Activated T-cell treated with anti-CD3 and anti-CD28 coated beads for 24 hours (primary cell): ENCODE measurements at places on chromosomes 1 and 21.

DNA sequence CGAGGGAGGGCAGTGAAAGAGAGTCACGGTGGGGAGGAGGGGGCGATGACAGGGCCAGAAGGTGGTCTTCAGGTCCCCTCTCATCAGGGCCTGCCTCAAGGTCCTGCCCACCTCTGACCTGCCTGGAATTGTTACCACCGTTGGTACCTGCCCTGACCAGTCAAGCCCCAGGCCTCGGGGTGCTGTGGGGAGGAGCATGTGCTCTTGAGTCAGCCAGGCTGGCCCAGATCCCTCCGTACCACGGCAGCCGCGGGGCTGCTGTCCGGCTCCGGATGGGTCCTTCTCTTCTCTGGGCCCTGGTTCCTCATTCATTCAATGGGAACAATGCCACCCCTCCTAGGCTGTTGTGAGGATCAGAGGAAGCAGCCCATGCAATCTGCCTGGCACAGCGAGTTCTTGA, 22.0 kb downstream of the SERINC2 start:
- DNase-seq, result no peak

- no peak for DNase-seq
These were observed 48.3 kb downstream of the CD46 start for GRCh38 chr1:207799989-207800648.

DNA sequence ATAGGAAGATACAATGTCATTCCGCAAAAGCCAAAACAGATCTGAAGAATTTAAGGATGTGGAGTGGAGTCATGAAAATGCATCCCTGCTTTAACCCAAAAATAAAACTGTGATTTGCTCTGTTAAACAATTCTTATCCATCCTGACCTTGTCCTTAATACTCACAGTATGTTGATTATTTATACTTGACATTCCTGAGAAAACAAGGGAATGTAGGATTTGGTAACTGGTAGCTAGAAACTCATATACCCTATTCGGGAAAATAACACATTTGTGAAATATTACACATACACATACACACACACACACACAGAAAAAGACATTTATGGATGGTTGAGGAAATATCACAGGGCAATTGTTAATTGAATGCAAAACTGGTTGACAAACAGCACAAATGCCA, 80.2 kb downstream of the FMN2 start:
- no peak for DNase-seq

- DNase-seq, result peak; percentile 9
These were observed 130.4 kb downstream of the HS2ST1 start for GRCh38 chr1:87044840-87045239.

DNA sequence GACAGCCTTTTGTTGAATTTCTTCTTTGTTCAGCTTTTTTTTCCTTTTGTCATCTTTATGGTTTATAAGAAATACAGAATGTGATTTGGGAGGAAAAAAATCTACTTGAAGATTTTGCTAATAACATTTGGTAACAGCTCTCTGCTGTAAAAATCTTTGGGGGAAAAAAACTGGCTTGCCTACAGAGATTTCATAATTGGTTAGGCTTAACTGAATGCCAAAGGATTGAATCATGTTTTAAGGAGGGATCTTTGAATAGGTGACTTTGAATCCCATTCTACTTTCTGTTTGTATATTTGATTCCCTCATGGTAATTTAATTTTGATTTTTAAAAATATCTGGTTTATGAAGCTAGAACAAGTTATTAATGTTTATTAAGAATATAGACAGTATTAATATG, 3.2 kb downstream of the BTF3L4 start:
- no peak for DNase-seq

- no peak for DNase-seq
These were observed 14.0 kb downstream of the FAAP20 start for GRCh38 chr1:2180297-2181245.

DNA sequence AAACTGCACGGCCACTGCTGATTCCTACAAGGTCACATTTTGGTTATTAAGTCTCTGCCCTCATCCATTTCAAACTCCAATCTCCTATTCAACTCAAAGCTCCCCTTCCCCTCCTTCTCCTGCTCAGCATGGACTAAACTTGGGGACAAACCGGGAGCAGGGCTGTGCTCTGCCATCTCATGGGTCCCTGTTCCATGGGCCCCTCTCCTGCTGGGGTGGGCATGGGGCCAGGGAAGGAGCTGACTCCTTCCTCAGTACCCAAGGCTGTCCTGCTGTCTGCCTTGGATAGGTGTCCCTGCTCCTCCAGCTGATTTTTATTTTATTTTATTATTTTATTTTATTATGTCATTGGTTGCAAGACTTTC, 27.1 kb downstream of the TNNT2 start:
- no peak for DNase-seq

DNA sequence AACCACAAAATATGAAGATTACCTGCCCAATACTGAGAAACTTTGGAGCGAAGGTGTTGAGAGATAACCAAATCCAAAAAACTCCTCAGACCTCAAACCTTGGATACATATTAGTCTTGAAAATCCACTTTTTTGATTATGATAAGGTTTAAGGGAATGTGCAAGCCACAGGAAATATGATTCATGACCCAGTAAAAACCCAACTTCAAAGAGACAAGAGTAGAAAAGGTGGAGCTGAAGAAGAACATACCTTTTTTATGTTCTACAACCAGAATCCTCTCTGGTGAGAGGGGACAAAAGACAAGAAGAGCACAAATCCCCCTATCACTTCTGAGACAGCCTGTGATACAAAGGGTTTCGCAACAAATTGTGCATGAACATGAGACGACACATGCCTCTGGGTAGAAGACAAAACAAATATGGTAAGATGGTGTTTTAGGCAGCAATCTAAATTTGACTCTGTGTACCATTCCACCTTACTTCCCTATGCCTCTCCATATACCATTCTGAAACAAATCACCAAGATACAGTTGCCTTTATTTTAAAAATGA, 37.3 kb downstream of the COL24A1 start:
- no peak for DNase-seq

GRCh38 chr1:235149824-235150223, 11.2 kb downstream of the RBM34 start:
- DNase-seq, result no peak

- DNase-seq, result no peak
These were observed 9.1 kb downstream of the SCYL3 start for GRCh38 chr1:169884634-169885033.

GRCh38 chr1:80059940-80060339, 1053.4 kb upstream of the ADGRL4 start:
- no peak for DNase-seq

GRCh38 chr1:73475316-73475870, 722.6 kb downstream of the LRRIQ3 start:
- no peak for DNase-seq

DNA sequence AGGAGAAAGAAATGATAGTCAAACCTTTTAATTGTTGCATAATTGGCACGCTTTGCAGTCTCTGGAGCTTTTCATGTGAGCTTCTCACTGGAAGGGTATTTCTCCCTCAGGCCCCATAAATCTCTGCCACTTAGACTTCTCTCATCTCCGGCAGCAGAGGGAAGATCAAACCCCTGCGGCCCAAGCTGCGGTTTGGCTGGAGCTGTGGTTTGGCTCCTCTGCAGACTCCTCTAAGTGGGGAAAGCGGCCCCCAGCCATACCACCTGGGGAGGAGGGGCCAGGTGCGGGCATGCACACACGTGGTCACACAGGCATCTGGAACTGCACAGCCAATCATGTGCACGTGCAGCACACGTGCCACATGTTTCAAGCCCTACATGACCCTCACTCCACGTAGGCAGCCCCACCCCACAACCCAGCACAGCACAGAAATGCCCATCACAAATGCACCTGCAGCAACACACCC, 58.3 kb downstream of the UBE2T start:
- DNase-seq, result peak; percentile 2

GRCh38 chr1:230517786-230518185, 91.7 kb upstream of the PGBD5 start:
- no peak for DNase-seq

DNA sequence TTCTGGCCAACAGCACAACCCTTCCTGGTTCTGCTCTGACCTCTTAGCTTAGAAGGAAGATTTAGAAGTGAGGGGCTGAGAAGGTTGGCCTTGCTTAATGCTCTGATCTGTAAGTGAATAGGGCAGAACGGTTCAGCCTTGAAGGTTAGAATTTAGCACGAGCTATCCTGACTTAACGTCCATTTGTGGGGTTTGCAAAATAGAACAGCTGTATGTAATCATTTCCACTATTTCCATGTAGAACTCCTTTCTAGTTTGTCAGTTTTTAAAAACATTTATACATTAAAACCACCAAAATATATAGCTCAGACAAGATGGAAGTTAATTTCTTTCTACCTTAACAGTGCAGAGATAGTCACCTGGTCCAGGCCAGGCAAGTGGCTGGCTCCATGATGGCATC, 89.9 kb downstream of the TBX19 start:
- DNase-seq, result no peak

- DNase-seq, result no peak
These were observed 29.9 kb downstream of the RXRG start for GRCh38 chr1:165415068-165415467.

- DNase-seq, result no peak
These were observed 8.7 kb upstream of the PIGM start for GRCh38 chr1:160040476-160040875.

- DNase-seq, result no peak
These were observed 69.0 kb downstream of the HMCN1 start for GRCh38 chr1:185803241-185803640.
